ENCODE measurements at places on chromosomes 6 and 20. TPM values are rescaled to one million over a fixed set of nuclear protein-coding genes. Genes with fewer than 3 reads are reported as not detected.

- no peak for DNase-seq
Measured at GRCh38 chr6:13013681-13014503, 297.3 kb downstream of the PHACTR1 start.

DNA sequence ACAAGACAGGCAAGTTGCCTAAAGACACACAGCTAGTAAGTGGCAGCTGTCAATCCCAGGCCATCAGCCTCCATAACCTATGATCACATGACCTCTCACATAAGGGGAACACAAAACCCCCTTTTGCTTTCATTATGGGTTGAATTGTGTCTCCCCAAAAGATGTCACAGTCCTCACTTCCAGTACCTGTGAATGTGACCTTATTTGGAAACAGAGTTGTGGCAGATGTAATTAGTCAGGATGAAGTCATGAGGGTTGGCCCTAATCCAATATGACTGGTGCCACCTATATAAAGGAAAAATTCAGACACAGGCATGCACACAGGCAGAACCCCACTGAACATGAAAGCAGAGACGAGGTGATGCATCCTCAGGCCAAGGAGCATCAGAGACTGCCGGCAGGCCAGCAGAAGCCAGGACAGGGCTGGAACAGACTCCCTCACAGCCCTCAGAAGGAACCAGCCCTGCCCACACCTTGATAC, 33.6 kb downstream of the GFOD1 start:
- peak; percentile 64 for DNase-seq

- no peak for DNase-seq
Measured at GRCh38 chr6:42394881-42395620, 56.7 kb downstream of the TRERF1 start.

DNA sequence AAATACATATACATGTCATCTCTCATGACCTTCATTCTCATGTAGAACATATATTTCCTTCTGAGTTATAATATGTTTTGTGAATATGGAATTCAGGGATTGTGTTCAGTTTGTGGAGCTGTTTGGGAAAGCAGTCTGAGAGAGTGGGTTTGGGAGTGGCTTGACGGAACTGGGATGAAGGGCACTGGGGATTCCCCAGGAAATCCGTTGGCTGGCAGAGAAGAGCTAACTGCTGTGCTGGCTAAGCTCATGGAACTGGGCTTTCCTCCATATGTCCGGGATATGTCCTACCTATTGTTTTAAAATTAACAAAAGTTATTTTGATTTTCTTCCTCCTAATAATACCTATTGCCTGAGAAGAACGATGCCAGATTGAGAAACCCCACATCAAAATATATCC, 359.5 kb upstream of the FLRT3 start:
- DNase-seq = no peak

GRCh38 chr6:156189714-156190113, 587.5 kb upstream of the ARID1B start:
- DNase-seq = no peak

DNA sequence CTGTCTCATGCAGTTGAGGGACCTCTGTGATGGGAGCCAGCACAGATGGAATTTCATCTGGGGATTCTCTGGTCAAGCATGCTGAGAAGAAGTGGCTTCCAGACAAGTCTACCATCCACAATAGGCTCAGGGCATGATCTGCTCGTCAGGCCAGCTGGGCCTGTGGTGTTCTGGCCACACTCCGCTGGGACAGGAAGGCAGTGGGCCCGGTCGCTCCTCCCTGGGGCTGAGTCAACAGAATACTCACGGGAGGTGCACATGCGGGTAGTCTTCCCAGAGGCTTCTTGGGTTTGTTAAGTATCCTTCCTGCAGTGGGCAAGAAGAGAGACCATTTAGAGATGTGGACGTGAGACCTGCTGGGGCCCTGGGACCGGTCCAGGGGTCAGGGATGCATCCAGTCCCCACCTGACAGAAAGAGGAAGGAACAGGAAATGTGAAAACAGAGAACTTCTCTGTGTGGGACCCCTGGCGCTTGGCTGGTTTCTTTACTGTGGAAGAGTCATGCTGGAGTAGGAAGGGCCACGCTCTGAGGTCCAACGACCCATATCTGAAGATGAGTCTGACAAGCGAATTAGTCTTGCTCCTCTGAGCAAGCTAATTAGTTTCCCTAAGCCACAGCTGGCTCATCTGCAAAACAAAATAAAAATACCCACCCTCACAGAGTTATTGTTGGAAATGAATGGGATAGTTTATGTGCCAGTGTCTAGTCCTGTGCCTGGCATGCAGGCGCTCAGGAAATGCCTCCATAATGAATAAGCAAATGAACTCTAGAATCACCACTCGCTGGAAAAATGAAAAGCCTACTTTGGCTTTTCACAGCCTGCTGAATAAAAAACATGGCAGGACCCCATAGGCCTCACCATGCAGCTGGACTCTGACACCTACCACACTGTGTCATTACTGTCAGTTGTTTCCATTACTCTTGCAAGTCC, 67.3 kb downstream of the TRAM2 start:
- DNase-seq = no peak

GRCh38 chr6:121925024-121925423, 474.4 kb upstream of the HSF2 start:
- no peak for DNase-seq

DNA sequence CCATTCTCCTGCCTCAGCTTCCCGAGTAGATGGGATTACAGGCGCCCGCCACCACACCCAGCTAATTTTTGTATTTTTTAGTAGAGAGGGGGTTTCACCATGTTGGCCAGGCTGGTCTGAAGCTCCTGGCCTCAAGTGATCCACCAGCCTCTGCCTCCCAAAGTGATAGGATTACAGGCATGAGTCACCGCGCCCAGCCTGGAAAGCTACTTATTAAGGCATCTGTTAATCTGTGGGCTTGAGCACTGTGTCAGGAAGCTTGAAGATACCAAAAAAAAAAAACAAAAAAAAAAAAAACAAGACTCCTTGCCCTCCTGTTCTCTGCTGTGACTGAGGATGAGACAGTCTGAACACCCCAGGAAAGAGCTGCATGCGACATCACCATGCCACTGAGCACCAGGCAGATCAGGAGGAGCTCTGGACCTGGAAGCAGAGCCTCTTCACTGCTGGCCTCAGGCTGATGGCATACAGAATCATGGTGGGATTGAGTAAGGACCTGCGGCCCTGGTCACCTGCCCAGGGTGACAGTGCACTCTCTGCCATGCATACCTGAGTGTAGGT, 166.5 kb upstream of the SNX9 start:
- no peak for DNase-seq

- DNase-seq = no peak
Measured at GRCh38 chr6:165987483-165988301, 180.0 kb downstream of the TBXT start.

GRCh38 chr6:132058975-132059374, 107.8 kb upstream of the CCN2 start:
- DNase-seq = no peak

GRCh38 chr6:25628471-25629197, 23.4 kb upstream of the SCGN start:
- DNase-seq = no peak

GRCh38 chr20:62955519-62956386, 3.2 kb downstream of the SLC17A9 start:
- no peak for DNase-seq

GRCh38 chr6:31947070-31947675, 1.3 kb downstream of the CFB start:
- DNase-seq = no peak

GRCh38 chr6:1542764-1543163, 67.0 kb upstream of the FOXC1 start:
- no peak for DNase-seq

DNA sequence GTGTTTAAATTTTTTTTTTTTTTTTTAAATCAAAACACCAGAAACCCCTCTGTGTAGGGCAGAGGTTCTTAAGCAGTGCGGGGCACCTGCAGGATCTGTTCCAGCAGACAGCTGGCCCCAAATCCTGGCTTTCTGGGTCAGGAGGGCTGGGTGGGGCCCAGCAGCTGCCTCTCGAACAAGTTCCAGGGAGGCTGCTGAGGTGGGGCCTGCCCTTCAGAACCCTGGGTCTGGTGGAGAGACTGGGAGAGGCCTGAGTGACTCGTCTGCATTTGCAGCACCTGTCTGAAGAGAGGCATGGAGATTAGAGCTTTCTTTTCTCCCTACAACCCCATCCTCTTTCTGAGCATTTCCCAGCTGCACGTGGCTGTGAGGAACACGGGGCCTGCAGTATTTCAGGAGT, 8.4 kb downstream of the PSMG4 start:
- DNase-seq = no peak

DNA sequence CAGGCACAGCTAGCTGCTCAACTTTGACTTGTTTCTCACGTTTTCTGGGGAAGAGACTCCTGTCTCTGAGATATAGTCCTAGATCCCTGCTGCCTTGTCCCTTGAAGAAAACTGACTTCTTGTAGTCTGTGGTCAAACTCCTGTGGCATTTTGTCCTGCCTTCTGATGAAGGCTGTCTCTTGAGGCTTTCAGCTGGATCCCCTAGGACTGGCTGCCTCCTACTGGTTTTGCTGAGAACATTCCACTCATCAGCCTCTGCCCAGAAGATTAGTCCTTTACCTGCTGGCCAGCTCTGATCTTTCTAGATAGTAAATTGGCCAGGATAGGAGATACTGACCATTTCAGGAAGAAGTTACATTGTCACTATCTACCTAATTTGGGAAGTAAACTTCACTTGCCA, 71.9 kb upstream of the CNR1 start:
- DNase-seq = no peak

- DNase-seq = no peak
Measured at GRCh38 chr20:60272790-60273189, 314.6 kb downstream of the CDH26 start.

LGSN gene
- total RNA-seq = not detected

PMEPA1 gene
- 1.7 TPM for total RNA-seq

BTNL2 gene
- total RNA-seq = not detected
